ENCODE measurements at places on chromosomes 5 and 9. TPM values are rescaled to one million over a fixed set of nuclear protein-coding genes. Genes with fewer than 3 reads are reported as not detected.

CSF2 gene
- not detected for polyA plus RNA-seq

LRRTM2 gene
- polyA plus RNA-seq: 0.50 TPM

NRG2 gene
- 0.93 TPM for polyA plus RNA-seq

LURAP1L gene
- 18.6 TPM for polyA plus RNA-seq

TAF1L gene
- polyA plus RNA-seq: 0.07 TPM

TMEM250 gene
- 24.6 TPM for polyA plus RNA-seq

DNA sequence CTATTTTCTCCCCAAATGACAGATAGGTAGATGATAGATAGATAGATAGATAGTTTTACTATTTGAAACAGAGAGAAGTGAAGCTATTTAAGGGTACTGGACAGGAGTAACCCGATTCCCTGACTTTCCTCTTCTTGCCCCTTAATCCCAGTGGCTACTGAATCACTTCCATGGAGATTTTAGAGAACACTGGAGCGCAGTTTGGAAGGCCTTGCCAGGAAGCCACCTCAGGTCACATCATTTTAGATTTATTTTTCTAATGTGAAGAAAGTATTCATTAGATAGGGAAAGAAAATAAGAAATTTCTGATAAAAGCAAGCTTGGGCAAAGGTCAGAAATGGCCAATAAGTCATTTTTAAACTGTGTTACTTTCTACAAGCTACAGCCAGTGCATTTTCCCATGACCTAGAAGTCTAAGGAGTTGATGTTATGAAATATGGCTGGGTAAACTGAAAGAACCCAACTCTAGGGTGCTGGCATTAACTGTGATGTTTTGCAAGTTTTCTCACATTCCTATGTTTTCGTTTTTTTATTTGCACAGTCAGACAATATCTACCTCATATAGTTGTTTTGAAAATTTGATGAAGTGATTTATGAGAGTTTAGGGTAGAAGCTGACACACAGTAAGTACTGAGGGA, 544.7 kb upstream of the PTGER4 start:
- H3K4me3 ChIP-seq: no peak overlapping the region
- DNase-seq: no peak
- no peak overlapping the region for H3K27ac ChIP-seq
- no peaks in the 10 kb centered on the region for H3K27me3 ChIP-seq
- no peaks in the 10 kb centered on the region for H3K4me1 ChIP-seq
- H3K36me3 ChIP-seq: no peaks in the 10 kb centered on the region

DNA sequence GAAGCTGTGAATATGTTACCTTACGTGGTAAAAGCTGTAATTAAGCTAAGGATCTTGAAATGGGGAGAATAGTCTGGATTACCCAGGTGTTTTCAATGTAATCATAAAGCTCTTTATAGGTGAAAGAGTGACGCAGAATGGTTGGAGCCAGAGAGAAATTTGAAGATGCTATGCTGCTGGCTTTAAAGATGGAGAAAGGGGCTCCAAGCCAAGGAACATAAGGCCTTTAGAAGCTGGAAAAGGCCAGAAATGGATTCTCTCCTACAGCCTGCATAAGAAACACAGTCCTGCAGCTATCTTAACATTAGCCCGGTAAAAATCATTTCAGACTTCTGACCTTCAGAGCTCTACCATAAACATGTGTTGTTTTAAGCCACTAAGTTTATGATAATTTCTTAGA, 243.3 kb upstream of the VLDLR start:
- no peaks in the 10 kb centered on the region for H3K36me3 ChIP-seq
- H3K4me1 ChIP-seq: no peaks in the 10 kb centered on the region
- no peak for DNase-seq
- no peaks in the 10 kb centered on the region for H3K27me3 ChIP-seq
- H3K27ac ChIP-seq: no peak overlapping the region
- H3K4me3 ChIP-seq: no peak overlapping the region

DNA sequence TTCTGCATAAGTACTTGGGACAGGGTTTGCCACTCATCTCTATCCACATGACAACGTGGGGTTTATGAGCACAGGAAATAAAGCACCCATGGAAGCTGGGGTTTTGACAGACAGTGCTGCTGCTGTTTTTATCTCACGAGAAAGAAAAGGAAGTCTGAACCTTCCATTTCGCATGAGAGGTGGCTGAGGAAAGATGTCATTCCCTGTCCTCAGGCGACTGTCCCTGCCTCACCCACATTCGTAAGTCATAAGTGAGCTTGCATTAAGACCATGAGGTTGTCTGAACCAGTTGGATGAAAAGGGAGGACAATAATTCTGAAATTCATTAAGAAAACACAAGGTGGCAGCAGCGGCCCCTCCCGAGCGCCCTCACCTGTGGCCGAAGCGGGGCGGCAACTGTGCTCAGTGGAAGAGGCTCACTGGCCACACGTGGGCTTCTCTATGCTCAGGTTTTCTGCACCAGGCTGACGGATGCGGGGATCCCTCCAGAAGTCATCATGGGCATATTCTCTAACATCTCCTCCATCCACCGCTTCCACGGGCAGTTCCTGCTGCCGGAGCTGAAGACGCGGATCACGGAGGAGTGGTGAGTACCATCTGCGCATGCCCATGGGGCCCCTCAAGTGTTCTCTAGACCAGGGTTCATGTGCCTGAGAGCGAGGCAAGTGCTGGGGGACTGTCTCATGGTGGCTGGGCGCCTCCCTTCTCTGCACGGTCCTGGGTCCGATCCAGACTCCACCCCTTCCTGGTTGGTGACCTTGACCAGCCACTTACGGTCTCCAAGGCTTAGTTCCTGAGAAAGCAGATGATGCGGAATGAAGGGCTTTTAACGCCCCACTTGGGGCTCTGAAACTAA, 54.7 kb upstream of the SUSD3 start:
- peaks cover 4% of the 10 kb centered on the region for H3K4me1 ChIP-seq
- peak; percentile 48 for DNase-seq
- H3K36me3 ChIP-seq: peaks cover 5% of the 10 kb centered on the region

DNA sequence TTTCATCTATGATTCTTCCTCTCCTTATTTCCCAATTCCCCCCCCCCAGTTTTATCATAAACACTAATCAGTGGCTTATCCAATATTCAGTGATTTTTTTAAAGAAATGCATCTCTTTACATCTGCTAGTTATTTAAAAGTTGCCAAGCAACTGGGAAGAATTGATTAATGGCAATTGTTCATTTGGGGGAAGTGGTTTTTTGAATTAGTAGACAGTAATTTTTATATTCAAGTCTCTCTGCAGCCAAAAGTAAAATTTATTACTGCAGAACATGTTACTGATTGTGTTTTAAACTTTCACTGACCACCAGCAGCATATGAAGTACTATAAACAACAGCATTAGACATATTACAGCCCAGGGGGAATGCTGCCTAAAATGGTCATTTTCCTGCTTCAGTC, 308.8 kb upstream of the NREP start:
- no peaks in the 10 kb centered on the region for H3K27me3 ChIP-seq
- H3K36me3 ChIP-seq: no peaks in the 10 kb centered on the region
- no peak overlapping the region for H3K27ac ChIP-seq

DNA sequence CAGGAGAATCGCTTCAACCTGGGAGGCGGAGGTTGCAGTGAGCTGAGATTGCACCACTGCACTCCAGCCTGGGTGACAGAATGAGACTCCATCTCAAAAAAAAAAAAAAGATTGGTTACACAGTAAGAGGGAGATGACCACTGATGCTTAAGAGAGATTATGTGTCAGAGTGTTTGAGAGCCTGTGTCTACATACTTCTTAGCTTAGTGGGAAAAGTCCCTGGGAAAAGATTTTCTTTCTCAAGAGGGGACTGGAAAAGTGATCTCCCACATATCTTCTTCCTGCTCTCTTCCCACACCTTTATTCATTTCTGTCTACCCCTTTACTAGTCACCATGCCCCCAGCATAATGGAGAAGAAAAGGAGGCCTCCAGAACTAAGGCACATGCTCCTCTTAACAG, 55.2 kb downstream of the MCTP1 start:
- H3K27ac ChIP-seq: no peak overlapping the region
- no peak for DNase-seq
- no peaks in the 10 kb centered on the region for H3K36me3 ChIP-seq

DNA sequence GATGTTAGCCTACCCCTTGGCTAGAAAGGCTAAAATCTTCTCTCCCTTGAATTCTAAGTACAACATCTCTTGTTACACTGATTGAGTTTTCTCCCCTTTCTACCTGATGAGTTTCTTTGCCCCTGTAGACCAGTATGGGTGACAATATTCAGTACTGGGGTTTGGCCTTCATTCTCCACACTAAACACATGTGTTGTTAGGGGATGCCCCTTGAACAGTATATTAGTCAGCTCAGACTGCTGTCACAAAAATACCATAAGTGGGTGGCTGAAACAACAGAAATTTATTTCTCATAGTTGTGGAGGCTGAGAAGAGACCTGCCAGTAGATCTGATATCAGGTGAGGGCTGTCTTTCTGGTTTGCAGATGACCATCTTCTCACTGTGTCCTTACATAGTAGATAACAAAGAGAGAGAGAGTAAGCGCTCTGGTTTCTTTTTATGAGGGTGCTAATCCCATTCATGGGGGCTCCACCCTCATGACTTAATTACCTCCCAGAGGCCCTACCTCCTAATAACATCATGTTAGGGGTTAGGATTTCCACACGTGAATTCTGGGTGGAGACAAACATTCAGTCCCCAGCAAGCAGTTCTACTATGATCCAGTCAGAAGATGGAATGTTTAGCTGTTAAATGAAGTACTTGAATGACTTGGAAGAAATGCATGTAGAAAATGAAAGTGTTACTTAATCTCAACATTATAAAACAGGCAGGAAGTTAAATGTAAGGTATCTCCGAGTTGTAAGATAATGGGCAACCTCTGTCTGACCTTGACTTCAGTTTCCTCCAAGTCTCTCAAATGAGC, 17.5 kb downstream of the VLDLR start:
- H3K4me3 ChIP-seq: no peak overlapping the region
- H3K4me1 ChIP-seq: peaks cover 4% of the 10 kb centered on the region
- no peak overlapping the region for H3K27ac ChIP-seq

DNA sequence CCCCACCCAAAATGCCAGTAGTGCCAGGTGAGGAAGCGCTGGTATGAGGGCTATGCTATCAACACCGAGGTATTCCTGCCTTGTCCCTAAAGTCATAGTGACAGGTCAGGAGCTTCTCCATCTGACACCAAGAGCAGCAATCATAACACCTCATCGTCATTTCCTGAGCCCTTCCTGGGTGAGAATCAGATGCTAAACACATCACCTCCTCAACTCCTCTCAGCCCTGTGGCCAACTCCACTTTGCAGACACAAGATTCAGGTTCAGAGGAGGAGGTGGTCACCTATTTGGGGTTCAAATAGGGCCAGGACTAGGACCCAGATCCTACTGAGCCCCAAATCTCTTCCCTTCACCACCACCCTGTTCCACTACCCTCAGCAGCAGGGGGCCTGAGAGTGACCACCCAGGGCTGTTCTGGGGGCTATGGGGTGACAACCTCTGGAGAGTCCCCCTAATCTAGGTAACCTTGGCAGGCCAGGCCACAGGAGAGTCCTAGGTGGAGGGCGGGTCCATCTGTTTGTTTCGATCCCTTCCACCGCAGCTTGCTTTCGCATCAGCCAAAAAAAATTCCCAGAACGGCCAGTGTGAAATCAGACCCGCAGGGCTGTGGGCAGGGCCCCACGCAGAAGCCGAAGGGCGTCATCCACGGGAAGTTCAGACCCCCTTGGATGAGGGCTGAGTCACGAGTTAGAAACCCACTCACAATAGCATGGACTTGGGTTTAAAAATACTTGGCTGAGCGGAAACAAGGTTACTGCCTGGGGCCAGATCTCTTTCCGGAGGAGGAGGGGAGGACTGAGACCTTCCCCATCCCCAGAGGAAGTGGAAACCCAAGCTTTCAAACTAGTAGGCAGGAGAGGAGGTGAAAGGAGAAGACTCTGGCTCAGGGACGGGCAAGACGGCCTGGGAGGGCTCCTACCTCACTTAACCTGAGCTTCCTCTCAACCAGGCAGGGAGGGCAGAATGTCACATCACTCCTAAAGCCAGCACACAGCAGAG, 8.7 kb downstream of the STK10 start:
- peaks cover 33% of the 10 kb centered on the region for H3K4me1 ChIP-seq
- DNase-seq: peak; percentile 76
- peak overlapping the region; percentile 81 for H3K27ac ChIP-seq

GRCh38 chr5:126357585-126358342, 65.4 kb upstream of the GRAMD2B start:
- H3K27ac ChIP-seq: no peak overlapping the region
- H3K4me1 ChIP-seq: no peaks in the 10 kb centered on the region
- H3K27me3 ChIP-seq: no peaks in the 10 kb centered on the region
- H3K36me3 ChIP-seq: no peaks in the 10 kb centered on the region

- H3K4me3 ChIP-seq: no peak overlapping the region
- no peak overlapping the region for H3K27ac ChIP-seq
- no peaks in the 10 kb centered on the region for H3K36me3 ChIP-seq
- H3K4me1 ChIP-seq: no peaks in the 10 kb centered on the region
- peak; percentile 3 for DNase-seq
- no peaks in the 10 kb centered on the region for H3K27me3 ChIP-seq
Observed at GRCh38 chr5:115100319-115100955, 69.3 kb downstream of the TRIM36 start.

- H3K36me3 ChIP-seq: no peaks in the 10 kb centered on the region
- H3K27me3 ChIP-seq: no peaks in the 10 kb centered on the region
- DNase-seq: no peak
- no peak overlapping the region for H3K27ac ChIP-seq
Observed at GRCh38 chr9:9215050-9215449, 1397.8 kb downstream of the PTPRD start.
